ENCODE measurements at places on chromosomes 3 and 15. TPM values are rescaled to one million over a fixed set of nuclear protein-coding genes. Genes with fewer than 3 reads are reported as not detected.

The GOLGA6A gene
- total RNA-seq, result 0.07 TPM

The LINGO1 gene
- 10.0 TPM for total RNA-seq

The GABRR3 gene
- total RNA-seq, result not detected

The SEMA7A gene
- 1.7 TPM for total RNA-seq

The LAMB2 gene
- total RNA-seq, result 114 TPM

All from A549 treated with Mapracorat at 1 μM for 4 hours (cell line).